ENCODE measurements at places on chromosomes 4 and X. TPM values are rescaled to one million over a fixed set of nuclear protein-coding genes. Genes with fewer than 3 reads are reported as not detected.

Gene CLCN3
- total RNA-seq, result 40.5 TPM

Gene IL3RA
- 1.3 TPM for total RNA-seq

Gene UXT
- total RNA-seq, result 56.6 TPM

Gene TSPYL2
- total RNA-seq, result 40.5 TPM

Gene GUCY1A1
- 20.0 TPM for total RNA-seq

Gene HOPX
- total RNA-seq, result 1.6 TPM

DNA sequence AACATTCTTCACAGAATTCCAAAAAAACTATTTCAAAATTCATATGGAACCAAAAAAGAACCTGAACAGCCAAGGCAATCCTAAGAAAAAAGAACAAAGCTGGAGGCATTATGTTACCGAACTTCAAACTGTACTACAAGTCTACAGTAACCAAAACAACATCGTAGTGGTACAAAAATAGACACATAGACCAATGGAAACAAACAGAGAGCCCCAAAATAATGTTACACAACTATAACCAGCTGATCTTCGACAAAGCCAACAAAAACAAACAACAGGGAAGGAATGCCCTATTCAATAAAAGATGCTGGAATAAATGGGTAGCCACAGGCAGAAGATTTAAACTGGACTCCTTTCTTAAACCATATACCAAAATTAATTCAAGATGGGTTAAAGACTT, 1189.6 kb downstream of the PCDH18 start:
- DNase-seq, result no peak

- DNase-seq, result no peak
Observed at GRCh38 chr4:39181520-39181904, 817 bp upstream of the WDR19 start.

DNA sequence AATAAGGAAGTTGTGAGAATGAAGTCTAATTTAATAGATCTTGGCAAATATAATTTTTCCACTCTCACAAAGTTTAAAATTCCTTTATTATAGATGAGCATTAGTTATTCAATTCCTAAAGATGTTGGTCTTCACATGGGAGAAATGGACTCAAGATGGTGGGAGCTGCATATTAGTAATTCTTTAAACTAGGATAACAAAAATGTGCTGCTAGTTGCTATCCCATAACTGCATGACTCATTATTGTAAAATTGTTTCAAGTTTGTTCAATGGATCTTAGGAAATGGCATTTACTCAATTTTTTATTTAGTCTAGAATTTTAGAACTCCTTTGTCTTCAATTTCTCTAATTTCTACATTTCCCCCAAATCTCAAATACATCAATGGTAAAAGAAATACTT, 155.8 kb downstream of the ATP10D start:
- DNase-seq, result no peak

DNA sequence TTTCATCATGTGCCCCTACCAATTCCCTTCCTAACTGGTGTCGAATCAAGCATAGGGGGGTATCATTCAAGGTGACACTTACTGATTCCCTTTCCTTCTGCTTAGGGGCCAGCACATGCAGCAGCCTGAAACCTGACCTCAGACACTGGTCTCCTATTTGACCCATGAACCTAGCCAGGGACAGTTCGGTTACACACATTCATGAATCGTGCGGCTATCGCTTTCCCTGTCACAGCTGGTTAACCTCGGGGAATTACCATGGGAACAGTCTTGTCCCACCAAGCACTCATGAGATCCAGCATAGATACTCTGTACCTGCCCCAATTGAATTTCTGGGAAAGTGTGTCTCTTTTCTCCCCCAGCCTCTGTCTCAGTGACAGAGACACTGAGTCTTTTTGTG, 140.4 kb downstream of the ZNF674 start:
- no peak for DNase-seq

- no peak for DNase-seq
Observed at GRCh38 chr4:153637201-153637600, 46.9 kb upstream of the TLR2 start.

DNA sequence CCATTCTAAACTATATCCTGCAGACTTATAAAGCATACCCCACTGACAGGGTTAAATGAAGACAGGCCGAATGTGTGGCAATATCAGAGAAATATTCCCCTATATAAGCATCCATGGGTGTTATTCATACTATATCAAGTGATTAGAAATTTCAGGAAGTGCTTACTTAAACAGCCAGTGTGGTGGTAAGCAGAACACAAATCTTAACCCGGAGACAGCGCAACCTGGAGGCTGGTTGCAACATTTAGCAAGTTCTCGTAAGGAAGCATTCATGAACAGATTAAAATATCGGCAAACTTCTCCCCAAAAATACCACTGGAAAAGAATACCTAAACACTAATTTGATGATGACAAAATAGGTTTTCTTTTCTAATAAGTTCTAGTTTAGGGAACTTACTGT, 261.2 kb downstream of the CBLL2 start:
- no peak for DNase-seq

DNA sequence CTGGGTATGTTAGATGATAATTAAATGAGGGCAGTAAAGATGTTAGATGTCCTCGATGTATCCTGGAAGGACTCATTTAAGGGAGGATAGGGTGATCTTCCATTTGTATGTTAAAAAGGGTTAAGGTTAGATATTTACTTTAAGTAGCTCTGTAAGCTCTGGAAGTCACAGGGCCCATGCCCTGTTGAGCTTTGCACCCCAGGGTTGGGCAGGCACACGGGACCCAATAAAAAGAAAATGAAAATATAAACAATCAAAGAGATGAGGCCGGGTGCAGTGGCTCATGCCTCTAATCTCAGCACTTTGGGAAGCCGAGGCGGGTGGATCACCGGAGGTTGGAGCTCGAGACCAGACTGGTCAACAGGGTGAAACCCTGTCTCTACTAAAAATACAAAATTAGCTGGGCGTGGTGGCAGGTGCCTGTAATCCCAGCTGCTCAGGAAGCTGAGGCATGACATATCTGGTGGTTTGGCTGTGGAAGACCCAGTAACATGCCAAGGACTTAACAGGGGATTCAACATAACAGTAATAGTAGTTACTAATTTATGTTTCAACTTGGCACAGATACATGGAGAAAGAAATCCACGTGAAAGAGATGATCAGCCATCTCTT, 16.9 kb upstream of the PHEX start:
- DNase-seq, result no peak

DNA sequence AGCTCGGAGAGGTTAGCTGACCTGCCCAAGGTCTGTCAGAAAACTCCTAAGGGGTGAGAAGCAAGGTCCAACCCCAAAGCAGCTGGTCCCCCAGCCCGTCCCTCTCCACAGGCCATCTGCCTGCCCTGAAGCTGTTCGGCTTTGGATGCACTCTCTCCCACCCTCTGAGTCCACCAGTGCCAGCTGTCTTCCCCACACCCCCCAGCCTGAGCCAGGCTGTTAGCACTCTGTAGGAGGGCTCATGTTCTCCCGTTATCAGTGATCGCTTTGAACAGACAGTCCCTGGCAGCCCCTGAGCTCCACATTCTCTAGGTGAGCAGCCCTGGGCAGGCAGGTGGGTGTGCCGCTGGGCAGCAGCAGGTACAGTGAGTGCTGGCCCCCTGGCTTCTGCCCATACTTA, 16.0 kb downstream of the ZNF185 start:
- DNase-seq, result no peak

DNA sequence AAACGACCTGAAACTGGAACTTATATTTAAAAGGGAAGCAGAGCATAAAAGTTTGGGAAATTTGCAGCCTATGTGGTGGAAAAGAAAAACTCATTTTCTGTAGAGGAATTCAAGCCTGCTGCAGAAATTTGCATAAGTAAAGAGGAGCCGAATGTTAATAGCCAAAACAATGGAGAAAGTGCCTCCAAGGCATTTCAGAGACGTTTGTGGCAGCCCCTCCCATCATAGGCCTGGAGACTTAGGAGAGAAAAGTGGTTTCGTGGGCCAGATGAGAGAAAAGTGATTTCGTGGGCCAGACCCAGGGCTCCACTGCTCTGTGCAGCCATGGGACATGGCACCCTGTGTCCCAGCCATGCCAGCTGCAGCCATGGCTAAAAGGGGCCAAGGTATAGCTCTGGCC, 361.9 kb downstream of the PCDH19 start:
- DNase-seq, result no peak

GRCh38 chr4:75708218-75708691, 16.1 kb upstream of the USO1 start:
- no peak for DNase-seq

- DNase-seq, result no peak
Observed at GRCh38 chrX:132837967-132838366, 120.5 kb downstream of the HS6ST2 start.

DNA sequence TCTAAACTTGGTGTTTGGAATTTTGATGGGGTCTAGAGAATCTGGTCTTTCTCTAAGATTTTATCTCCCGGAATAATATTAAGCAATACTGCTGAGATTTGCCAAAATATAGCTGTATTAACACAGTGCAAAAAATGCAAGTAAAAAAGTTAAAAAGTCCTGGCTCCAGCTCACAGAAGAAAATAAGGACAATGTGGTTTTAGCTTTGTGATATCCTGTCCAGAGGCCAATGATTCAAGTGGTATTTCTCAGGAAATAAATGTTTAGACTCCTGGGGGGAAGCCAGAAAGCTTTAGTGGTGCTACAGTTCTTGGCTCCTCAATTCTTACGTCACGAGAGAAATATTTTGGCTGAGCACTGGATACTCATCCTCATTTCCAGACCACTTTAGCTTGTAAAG, 40.9 kb upstream of the IL13RA2 start:
- DNase-seq, result no peak

GRCh38 chr4:16082041-16082425, 1.8 kb downstream of the PROM1 start:
- no peak for DNase-seq

DNA sequence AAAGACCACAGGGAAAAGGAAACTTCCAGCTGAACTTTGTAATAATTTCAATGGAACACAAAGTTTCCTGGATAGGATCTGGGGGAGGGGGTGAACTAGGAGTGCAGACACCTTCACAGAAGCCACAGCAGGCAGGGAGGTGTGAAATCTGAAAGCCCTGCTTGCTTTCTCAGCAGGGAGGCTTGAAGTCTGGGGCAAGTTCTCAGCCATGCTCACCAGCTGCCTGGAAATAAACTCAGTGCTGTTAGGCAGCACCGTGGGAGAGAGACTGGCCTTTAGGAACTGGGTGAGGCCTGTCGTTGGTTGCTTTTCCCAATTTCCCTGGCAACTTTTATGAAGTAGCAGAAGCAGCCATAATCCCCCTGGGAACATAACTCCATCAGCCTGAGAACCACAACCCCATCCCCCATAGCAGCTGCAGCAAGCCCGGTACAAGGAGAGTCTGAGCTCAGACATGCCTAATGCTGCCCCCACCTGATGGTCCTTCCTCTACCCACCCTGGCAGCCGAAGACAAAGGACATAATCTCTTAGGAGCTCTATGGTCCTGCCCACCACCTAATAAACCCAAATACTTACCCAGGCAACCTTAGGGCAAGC, 39.2 kb upstream of the NMU start:
- DNase-seq, result no peak

DNA sequence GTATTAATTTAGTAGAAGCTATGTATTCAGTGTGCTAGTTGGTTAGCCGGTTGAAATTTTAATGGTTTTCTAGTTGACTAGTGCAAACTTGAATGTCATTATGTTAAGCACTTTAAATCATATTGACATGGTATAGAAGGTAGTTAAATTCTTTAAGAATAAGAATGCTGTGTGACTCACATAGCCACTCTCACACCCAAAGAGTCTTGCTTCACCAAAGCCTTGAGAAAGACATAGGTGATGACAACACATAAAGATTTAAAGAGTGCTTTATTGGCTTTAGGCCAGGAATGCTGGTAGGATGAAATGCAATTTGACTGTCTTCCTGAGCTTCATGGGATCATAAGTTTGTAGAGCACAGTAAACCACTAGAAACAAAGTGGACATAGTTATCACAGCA, 85.3 kb downstream of the DCAF8L2 start:
- DNase-seq, result no peak

GRCh38 chr4:40419231-40419912, 84.2 kb downstream of the CHRNA9 start:
- DNase-seq, result no peak

DNA sequence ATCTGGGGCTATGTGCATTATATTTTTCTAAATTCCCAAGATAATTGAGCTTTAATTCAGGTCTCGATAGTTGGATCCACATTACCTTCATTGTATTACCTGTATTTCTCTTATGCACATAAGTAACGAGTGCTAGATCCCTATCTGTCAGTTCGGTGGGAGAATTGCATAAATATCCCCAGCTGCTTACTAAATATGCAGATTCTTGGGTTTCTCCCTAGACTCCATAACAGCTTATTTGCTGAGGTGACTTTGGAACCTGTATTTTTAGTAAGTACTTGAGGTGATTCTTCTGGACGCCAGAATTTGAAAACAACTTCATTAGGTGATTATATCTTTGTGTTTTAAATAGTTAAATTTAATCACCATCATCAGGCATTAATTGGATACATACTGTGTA, 15.0 kb downstream of the UGT8 start:
- DNase-seq, result no peak

GRCh38 chrX:141742666-141743065, 44.1 kb upstream of the SPANXD start:
- no peak for DNase-seq

GRCh38 chr4:173924561-173924960, 358.9 kb downstream of the FBXO8 start:
- no peak for DNase-seq

DNA sequence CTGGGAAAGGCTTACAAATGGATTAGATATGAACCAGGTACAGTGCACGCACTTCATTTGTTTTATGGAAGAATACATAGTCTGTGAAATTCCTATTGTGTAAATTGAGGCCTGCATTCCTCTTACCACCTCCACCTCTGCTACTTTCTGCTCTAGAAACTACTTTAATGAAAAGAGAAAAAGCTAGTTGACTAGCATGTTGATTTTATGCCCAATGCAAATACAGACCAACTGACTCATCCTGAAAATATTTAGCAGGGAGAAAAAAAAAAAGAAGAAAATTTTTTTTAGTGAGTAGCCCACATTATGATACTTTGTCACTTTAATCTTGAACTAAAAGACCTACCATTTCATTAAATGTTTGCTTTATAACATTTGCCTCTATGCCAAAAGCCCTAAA, 41.2 kb downstream of the DCLK2 start:
- no peak for DNase-seq

DNA sequence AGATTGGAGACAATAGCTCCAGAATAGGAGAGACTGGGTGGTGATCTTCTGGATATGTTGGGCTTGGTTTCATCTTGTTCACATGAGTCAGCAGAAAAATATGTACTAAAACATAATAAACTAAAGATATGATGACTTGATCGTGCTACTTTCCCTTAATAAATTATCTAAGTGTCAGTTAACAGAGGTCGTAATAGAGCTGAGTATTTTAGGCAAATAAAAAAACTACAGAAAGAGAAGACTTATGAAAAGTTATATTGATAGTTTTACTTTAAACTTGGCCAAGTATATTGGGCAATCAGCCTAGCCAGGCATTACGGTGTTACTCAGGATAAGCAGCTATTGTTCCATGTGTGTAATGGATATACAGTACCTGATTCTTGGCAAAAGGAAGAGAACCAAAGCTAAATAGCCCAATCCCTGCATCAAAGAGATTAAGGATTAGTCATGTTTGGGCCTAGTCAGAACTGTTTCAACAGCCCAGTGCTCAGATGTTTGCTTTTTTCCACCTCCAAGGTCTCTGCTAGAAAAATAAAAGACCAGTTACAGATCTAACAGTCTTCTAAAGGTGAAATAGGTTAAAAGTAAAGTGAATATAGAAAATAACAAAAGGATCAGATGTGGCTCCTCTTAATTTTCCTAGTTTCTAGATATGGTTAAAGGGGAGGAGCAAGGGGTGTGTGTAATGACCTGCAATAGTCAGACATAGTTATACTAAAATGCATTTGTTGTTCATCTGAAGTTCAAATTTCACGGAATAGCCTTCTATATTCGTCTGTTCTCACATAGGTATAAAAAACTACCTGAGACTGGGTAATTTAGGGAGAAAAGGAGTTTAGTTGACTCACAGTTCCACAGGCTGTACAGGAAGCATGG, 262.6 kb downstream of the ADGRL3 start:
- DNase-seq, result no peak
